Esophagus squamous epithelium (tissue), 5 donors: ENCODE measurements at places on chromosomes 2 and 18.

DNA sequence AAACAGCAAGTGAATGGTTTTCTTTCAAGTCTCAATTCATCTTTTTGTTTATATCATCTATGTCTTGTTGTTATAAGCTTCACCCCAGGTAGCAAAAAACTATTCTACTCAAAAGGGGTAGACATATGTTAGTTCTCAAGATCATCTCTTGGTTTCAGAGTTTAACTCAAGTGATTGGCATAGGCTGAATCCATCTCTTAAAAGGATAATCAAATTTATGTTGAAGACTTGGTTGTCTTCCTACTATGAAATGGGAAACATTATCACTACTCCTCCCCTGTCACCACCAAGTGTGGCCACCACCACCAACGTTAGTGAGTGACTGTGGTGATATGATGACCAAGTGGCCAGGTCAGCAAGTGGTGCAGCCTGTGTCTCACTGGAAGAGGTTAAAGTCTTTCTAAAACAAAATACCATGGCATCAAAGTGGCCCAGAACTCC lies 1.5 kb downstream of the IL1B start:
- DNase-seq, result no peak

- DNase-seq, result no peak
Observed at GRCh38 chr2:172448544-172449267, 21.3 kb downstream of the ITGA6 start.

- DNase-seq, result no peak
Observed at GRCh38 chr2:225512876-225513540, 113.5 kb downstream of the NYAP2 start.

DNA sequence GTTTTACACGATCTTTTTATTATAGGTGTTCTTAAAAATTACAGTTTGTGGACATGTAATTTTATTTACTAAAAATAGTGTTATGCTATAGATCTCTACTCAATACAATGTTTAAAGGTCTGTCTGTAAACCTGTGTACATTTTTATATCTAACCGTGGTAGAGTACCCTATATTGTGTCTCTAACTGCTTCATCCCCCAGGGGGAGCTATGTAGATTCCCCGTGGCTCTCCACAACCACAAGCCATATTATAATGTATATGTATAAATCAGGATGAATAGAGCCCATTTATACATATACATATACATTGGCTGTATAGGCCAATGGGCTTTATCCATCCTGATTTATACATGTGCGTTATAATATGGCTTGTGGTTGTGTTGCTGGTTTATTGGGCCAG lies 59.4 kb downstream of the ADAM23 start:
- no peak for DNase-seq

DNA sequence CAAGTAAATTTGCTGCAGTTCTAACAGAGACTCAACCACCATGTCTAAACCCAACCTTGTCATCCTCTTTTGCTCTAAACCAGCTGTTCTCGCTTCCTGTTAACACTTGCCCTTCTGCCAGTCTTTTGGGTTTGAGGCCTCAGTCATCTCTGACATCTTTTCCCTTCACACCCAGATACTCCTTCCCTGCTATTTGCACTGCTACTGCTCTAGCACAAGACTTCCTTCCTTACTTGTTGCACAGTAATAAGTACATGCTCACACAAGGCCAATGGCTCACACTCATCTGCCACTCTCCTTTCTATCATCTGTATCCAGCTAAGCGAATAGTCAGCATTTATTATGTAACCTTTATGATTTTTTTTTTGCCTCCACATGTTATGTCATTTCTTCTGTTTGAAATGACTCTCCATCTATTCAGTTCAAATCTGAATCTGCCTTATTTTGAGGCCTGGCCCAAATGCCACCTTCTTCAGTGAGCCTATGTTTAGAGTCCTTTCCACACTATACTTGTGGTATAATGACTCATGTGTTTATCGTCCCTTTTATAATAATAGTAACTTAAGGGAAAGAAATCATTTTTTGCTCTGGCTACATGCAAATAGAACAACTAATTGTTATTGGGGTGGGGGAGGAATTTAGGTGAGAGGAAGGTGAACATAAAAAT lies 22.5 kb upstream of the CDKL4 start:
- no peak for DNase-seq

DNA sequence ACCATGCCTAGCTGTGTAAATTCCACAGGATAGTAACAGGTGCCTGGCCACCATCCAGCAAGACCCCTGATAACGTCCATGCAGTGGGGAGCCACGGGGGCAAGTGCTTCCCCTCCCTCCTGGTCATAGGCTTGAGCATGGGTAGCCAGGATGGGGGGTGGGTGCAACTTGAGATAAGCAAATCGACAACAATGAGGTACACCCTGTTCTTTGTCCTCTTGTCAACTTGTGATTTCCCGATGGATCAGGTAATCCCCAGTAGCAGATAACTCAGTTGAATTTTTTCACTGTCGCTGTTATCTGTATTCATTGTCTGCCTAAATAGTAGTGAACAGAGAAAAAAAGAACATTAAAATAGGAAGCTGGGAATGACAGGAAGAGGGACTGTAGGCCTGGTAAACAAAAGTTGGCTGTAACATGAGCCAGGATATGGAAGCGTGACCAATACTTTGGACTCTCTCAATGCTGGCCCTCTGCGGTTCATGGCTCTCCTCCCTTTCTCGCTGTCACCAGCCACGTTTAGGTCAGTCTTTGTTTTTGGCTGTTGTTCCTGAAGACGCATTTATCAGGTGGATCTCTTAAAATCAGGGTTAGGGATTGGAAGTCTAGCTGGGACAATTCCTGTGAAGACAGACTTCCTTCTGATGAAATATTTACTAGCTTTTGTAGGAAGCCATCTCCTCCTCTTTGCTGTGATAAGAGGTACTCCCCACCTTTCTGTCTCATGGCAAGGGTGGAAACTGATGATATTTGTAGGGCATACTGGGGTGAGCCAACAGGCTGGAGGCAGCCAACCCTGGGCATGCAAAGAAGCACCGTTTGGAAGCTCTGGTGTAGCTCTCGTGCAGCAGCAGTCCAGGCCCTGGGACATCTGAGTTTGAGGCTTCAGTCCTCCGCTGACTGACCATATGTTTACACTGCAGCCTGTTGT lies 42.4 kb downstream of the TCF7L1 start:
- DNase-seq, result no peak

DNA sequence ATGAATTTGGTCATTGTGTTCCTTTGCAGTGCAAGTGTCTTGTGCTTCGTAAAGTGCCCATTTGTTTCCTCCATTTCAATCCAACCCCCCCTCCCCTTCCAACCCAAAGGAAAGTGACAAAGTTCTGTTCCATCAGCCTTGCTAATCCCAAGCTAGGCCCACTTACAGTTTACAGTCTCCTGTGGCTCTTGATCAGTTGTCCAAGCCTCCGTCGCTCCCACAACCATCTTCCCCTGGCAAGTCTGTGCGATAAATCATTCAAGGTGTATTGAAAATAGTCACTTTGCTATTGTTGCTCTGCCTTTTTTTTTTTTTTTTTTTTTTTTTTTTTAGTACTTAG lies 6.5 kb downstream of the POU3F3 start:
- no peak for DNase-seq

- no peak for DNase-seq
Observed at GRCh38 chr2:126650994-126651393, 5.0 kb upstream of the GYPC start.

GRCh38 chr2:233278921-233279320 lies 27.4 kb downstream of the ATG16L1 start:
- DNase-seq, result no peak

- DNase-seq, result no peak
Observed at GRCh38 chr2:15818318-15818753, 122.0 kb upstream of the MYCN start.

DNA sequence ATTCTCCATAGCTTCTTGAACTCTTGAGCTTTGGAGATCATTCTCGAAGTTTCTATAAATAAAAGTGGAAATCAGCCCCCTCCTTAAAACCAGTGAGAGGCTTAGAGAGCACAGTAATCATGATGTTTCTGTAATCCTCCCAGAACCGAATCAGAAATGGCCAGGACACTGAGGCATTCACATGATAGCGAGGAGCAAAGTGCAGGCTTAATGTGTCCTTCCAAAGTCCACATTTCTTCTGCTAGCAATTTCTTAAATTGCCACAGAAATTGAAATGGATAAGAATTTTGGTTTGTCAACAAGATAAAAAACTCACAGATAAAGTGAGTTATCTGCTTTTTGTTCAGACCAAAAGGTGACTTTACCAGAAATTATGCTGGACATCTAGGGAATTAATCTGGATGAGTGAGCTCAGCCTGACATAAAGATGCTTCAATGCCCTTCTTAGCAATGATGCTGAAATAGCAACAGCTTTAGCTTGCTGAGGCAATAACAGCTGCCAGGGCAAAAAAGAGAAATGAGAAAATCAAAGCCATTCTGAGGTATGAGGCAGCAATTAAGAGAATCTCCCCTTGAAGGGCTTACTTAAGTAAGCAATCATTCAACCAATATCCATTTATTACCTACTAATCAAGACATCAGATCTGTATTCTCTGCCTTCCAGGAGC lies 82.4 kb upstream of the PHLPP1 start:
- no peak for DNase-seq

- DNase-seq, result no peak
Observed at GRCh38 chr2:181952404-181953226, 33.0 kb upstream of the PPP1R1C start.

DNA sequence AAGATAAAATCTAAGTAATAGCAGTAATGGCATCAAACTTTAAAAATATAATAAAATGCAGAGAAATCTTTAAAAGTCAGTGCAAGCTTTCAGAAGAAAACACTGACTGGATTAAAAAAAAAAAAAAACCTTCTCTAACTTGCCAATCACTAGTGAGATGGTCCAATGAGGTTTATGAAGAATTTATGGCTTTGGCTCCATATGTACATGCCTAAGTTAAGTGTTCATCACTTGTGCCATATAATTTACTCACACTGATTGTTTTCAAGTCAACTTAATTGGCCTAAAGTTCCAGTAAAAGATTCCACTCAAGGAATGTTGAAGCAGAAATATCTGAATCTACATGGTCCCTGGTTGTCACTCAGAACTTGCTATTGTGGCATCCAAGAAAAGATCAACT lies 40.7 kb upstream of the RAB27B start:
- DNase-seq, result no peak

DNA sequence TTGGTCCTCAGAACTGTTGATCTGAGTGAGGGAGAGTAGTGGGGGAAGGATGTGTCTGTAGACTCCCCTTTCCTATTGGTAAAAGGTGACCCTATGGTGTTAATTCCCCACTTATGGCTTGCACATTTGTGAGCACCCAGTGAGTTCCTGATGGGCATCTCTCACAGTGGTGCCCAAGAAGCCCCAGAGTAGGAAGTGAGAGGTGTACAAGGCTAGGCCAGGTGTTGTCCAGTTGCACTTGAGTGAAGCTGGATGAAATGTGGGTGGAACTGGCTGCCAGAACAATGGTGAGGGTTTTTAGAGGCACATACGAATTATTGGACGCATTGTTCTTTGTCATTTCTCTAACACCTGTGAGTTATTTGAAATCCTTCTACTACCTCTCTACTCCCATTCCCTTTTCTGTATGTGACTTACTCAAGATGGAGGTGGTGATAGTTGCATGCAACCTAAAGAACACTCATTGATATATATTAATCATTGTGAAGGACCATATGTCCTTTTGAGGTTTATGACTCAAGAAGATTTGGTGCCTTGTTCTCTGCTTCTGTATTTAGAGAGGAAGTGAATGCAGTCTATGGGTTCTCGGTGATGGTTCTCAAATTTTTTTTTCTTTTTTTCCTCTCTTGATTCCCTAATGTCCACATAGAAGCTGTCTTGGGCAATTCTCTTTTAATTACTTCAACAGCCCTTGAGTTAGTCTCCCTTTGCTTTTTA lies 162.7 kb downstream of the FSHR start:
- DNase-seq, result no peak

DNA sequence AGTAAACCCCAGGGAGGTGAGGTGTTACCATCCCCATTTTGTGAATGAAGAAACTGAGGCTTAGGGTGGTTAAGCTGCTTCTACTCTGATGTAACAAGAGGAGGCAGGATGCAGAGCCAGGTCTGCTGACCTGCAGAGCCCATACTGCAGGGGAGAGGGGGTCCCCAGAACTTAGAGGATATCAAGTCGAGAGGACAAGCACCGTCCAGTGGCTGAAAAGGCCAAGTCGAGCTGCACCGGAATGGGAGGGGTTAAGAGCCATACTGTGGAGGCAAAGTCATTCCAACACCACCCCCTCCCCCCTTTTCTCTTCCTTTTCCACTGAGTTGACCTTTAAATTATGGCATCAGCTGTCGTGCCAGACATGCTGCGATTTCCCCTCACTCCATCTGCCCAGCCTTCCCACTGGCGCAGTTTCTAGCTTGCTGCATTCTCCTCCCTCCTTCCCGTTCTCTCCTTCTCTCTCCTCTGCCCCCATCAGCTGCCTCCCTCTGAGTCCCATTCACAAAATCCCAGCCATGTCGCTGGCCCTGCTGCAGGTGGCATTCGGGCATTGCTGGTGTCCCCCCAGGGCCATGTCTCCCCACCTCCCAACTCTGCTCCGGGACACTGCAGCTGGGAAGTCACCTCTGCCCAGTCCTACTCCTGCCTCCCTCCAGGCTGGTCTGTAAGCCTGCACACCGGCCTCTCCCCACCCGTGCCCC lies 346.9 kb downstream of the DYSF start:
- DNase-seq, result no peak

DNA sequence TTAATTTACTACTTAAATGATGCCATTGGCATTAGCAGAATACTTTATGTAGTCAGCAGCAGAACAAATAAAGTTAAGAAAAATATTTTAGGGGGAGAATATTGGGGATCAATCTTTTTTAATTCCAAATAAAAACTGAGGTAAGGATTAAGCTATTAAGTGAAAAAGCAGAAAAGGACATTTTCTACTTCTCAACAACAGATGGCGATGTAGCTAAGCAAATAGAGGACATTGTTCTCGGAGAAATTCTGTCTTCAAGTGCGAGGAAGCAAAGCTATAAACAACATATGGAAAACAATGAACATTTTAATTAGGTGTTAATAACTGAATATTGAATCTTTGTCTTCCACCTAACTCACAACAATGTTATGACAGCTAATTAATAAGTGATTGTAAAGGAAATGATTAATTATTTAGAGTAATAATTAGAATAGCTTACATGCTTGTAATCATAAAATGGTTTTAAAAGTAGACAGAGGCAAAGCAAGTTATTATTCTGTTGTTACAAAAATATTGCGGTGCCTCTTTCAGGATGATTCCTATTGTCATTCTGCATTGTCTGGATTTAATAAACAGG lies 32.9 kb upstream of the CCDC93 start:
- DNase-seq, result no peak

- DNase-seq, result no peak
Observed at GRCh38 chr2:48980846-48981245, 173.5 kb downstream of the FSHR start.

DNA sequence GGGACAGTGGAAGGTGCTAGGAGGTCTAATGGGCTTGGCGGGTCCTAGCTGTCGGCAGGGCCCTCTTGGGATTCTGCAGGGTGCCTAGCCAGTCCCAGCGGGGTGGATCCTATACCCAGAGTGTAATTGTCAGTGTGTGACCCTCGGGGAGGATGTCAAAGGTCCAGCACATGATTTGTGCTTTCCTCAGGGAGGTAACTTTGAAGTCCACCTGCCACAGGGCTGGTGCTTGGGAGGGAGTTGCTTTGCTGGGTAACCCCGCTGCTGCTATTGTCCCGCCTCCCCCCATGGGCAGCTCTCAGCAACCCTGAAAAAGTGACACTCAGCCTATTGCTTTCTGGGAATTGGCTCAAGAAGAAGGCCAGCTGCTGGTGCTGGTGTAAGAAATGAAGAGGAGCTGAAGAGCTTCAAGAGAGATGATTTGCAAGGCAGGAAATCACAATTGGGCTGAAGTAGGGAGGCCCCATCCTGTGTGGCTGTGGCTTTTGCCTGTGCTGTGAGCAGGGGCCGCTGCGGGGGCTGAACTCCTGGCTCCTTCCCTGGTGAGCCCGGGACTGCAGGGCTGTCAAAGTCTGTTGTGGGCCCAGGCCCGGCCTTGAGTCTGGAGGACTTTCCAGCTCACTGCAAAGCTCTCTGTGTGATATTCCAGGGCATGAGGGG lies 36.4 kb downstream of the EMILIN2 start:
- no peak for DNase-seq
